Astrocyte (in vitro differentiated cells and primary cell): ENCODE measurements at places on chromosomes 2 and 18. TPM values are rescaled to one million over a fixed set of nuclear protein-coding genes. Genes with fewer than 3 reads are reported as not detected.

- DNase-seq, result no peak
Observed at GRCh38 chr2:53509831-53510388, 257.7 kb upstream of the CHAC2 start.

- DNase-seq, result no peak
Observed at GRCh38 chr2:45433363-45433762, 177.7 kb downstream of the SRBD1 start.

DNA sequence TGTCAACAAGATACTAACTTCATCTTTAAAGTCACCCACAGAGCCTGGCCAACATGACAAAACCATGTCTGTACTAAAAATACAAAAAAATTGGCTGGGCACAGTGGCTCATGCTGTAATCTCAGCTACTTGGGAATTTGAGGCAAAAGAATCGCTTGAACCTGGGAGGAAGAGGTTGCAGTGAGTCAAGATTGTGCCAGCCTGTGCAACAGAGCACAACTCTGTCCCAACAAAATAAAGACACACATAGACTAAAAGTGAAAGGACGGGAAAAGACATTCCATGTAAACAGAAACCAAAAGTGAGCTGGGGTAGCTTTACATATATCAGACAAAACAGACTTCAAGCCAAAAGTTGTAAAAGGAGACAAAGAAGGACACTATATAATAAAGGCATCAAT, 34.8 kb downstream of the USP34 start:
- DNase-seq, result no peak

DNA sequence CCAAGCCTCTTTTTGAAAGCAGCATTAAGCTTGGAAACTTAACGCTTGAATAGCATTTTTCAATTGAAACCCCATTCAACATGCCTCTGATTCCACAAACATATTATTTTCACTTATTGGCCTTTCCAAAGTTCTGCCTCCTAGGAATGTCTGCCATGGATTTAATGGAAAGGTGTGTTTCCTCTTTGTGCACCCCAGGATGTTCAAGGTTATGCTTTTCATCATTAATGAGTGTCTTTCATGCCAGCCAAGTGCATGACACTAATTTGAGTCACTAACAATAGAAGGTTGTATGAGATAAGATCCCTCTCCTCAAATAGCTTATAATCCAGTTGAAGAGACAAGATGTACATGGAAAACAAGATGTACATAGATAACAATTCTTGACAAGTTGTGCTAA, 84.7 kb downstream of the ALPK2 start:
- DNase-seq, result no peak

Gene LAMA3
- total RNA-seq, result 0.50 and 0.86 TPM in 2 replicates

Gene RGPD6
- 20.3 and 28.0 TPM in 2 replicates for total RNA-seq
